ENCODE measurements at places on chromosomes 2 and 18.

DNA sequence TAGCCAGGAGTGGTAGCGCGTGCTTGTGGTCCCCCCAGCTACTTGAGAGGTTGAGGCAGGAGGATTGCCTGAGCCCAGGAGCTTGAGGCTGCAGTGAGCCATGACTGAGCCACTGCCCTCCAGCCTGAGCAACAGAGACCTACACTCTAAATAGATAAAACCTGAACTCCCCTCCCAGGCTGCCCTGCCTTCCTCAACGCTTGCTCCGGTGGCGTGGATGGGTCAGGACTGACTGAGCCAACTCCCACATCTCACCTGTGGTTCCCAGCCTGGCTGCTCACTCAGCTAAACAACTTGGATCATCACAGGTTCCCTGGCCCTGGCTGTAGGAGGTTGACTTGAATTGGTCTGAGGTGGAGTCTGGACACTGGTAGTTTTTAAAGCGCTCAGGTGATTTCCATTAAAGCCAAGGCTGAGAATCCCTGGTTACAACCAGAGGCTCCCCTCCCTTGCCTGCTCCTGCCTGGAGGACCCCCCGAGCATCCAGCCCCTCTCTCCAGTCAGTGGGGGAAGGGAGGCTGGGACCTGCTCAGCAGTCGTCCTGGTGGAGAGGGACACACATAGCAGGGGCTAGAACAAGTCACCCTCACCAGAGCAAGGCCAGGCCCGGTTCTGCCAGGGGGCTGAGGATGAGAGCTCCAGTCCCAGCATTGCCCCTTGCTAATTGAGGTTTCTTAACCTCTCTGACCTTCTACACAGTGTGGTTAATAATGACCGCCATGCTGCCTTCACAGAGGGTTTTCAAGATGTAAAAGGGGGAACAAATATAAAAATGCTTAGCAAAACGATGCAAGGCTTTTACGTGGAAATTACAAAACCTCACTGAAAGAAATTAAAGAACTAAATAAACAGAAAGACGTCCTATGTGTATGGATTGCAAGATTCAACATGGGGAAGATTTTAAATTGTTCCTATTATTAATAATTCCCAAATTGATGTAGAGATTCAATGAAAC lies 46.9 kb upstream of the TAF1B start:
- DNase-seq = no peak

DNA sequence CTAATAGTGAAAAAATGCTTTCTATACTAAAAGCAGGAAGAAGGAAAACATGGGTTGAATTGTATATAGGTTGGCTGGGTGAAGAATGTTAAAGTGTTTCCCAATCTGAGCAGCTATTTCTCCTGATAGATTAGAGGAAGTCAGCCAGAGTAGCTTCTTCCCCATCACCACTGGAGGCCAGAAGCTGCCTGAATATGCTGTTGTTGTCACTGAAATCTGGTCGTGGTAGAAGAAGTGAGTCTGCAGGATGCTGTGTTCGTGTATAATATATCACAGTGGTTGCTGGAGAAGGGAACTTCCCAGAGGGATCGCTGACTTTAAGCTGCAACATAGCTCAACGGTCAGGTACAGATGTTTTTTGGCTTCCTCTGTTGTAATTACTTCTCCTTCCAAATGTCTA lies 247.5 kb upstream of the LRATD1 start:
- DNase-seq = no peak

DNA sequence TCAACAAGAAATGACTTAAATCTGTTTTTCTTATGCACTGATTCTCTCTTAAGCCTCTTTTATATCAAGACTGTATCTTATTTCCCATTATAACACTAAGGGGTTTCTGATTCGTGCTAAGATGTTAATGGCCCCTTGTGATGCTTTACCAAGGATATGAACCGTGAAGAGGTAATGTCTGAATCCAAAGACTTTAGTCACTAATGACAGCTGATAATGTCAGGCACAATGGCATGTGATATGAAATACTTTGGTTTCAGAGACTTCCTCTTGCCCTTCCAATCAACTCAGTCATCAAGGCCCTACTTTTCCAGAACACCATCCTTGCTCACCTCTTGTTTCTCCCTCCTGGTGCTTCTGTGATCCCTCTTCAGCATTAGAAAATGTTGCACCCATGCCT lies 262.8 kb downstream of the KCNE4 start:
- DNase-seq = no peak

- DNase-seq = no peak
Observed at GRCh38 chr2:164624316-164624715, 3.0 kb upstream of the GRB14 start.

GRCh38 chr2:105187531-105187930 lies 54.0 kb upstream of the GPR45 start:
- no peak for DNase-seq

GRCh38 chr2:234098681-234099080 lies 48.2 kb downstream of the SPP2 start:
- no peak for DNase-seq

DNA sequence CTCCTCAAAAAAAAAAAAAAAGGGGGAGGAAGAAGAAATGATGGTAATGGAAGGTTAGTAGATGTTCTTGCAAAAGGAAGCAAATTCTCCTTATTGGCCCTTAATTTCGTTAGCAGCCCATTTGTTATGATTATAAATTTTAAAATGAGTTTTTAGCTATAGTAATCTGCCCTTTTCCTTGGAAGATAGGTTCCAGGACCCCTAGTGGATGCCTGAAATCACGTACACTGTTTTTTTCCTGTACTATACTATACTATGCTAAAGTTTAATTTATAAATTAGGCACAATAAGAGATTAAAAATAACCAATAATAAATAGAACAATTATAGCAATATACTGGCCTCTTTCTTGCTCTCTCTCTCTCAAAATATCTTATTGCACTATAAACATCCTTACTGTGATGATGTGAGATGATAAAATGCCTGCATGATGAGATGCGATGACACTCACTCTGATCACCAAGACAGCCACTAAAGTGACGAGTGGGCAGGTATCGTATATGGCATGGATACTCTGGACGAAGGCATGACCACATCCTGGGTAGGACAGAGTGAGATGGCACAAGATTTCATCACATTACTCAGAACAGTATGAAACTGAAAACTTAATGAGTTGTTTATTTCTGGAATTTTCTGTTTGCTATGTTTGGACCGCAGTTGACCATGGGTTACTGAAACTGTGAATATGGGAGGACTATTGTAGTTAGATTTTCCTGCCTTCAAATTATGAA lies 87.2 kb downstream of the KCTD18 start:
- no peak for DNase-seq

- DNase-seq = peak; percentile 83
Observed at GRCh38 chr2:36650031-36650829, 46.3 kb upstream of the VIT start.

GRCh38 chr2:236963631-236964182 lies 122.0 kb upstream of the COPS8 start:
- DNase-seq = no peak

DNA sequence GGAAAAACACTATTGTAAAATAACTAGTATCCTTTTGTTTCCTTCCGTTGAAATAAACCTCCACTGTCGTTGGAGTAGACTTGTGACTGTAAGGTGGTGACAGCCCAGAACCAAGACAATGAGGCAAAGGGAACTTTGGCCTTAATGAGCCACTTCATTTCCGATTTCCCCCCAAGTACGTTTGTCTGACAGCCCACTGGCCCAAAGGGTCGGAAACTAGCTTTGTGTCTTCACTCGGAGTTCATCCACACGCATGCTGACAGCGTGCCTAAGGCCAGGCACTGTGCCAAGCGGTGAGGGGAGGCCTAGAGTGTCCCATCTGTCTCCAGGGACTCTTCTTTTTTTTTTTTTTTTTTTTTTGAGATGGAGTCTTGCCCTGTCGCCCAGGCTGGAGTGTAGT lies 21.0 kb downstream of the HJURP start:
- no peak for DNase-seq

GRCh38 chr2:86645752-86646151 lies 22.1 kb upstream of the RNF103 start:
- DNase-seq = no peak

DNA sequence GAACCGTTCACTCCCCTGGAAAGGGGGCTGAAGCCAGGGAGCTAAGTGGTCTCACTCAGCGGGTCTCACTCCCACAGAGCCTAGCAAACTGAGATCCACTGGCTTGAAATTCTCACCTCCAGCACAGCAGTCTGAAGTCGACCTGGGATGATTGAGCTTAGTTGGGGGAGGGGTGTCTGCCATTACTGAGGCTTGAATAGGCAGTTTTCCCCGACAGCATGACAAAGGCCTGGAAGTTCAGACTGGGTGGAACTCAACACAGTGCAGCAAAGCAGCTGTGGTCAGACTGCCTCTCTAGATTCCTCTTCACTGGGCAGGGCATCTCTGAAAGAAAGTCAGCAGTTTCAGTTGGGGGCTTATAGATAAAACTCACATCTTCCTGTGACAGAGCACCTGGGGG lies 292.5 kb downstream of the NUP35 start:
- DNase-seq = no peak

- DNase-seq = no peak
Observed at GRCh38 chr2:233039212-233039845, 6.9 kb downstream of the NEU2 start.

DNA sequence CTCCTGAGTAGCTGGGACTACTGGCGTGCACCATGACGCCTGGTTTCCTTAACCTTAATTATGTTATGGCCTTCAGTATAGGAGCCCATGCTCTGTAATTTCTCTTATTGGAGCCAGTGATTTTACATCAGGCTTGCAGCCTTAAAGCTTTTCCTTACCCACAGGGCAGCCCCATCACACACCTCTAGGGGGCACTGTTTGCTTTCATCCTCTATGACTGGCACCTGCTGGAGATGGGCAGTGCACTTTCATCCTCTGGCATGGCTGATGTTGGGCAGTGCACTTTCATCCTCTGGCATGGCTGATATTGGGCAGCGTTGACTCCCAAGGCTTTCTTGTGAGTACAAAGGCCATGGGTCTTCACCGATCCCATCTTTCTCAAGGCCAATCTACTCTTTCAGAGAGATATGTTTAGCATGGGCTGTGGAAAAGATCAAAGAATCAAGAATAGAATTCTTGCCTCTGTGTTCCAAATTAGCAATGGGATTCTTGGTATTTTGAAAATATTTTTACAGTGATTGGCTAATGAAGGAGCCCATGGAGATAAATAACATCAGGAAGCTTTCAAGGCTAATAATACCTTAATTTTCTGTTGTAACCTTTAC lies 80.7 kb upstream of the MEX3C start:
- peak; percentile 47 for DNase-seq

GRCh38 chr2:229868794-229869193 lies 53.0 kb downstream of the TRIP12 start:
- no peak for DNase-seq

- DNase-seq = no peak
Observed at GRCh38 chr18:74831571-74832250, 234.0 kb downstream of the ZNF407 start.

- DNase-seq = no peak
Observed at GRCh38 chr18:77000527-77000926, 132.1 kb downstream of the MBP start.

GRCh38 chr18:8469544-8470130 lies 139.6 kb upstream of the RAB12 start:
- DNase-seq = no peak

DNA sequence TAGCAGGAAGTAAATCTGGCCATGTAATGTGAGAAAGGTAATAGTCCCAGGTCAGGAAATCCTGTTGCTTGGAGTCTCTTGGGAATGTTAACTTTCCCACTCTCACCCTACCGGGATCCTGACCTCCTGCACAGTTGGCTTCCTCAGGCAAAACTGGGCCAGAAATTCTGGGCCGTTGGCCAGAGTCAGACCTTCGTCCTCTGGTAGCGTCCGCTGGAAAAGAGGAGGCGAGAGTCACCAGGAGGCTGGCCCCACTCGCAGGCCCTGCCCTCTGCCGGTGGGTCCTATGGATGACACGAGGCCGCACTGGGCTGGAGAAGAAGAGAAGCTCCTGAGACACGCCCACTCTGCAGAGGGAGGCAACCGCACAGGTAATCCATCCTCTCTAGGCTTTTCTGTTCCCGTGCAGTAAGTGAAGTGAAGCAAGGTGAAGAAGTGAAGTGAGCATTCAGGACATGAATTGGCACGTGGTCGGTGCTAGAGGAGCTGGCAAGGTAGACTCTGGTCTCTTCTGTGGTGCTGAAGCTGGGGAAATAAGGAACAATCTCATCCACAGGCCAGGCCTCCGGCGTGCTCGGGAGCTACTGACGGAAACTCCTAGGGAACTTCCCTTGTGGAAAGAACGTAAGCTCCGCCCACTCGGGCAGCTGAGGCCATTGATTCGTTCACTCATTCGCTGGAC lies 182.7 kb upstream of the GLI2 start:
- DNase-seq = peak; percentile 90

All from HepG2 (cell line).